ENCODE measurements at places on chromosomes 2 and 18.

GRCh38 chr2:71069376-71069775, 928 bp downstream of the NAGK start:
- no peak for DNase-seq

GRCh38 chr2:70768590-70769085, 638 bp upstream of the ADD2 start:
- DNase-seq, result no peak

DNA sequence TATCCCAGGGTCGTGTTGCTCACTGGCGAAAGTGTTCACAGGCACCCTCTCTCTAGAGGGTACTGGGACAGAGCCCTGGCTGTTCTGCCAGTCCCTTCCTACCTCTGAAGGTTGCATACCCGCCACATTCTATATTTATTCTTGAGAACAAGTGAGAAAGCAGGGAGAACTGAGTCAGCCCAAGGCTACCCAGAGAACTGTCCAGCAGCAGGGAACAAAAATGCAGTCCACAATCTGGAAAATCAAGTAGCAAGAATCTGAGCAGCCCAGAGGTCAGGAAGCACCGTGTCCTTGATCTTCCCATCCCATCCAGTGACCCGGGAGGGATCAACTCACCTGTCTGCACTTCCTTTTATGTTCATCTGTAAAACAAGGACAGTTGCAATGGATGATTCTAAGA, 164.1 kb downstream of the FBXO15 start:
- DNase-seq, result no peak

GRCh38 chr2:232511336-232511890, 8.8 kb upstream of the PRSS56 start:
- no peak for DNase-seq

GRCh38 chr2:152031747-152032306, 67.0 kb downstream of the CACNB4 start:
- no peak for DNase-seq

DNA sequence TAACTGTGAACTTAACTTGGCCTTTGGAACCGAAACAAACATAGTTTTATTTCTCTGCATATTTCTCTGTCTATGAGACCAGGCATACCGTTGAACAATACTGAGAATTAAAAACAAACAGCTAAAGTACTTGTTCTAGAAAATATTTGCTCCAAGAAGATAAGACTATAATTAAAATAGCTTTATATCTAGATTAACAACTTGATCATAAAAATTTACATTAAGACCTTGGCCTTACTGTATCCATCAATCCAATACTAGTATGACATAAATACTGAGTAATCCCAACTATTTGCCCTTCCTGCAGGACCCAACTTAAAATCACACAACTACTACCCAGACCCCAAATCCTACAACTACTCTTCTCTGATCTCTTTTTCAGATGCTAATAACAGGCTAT, 260.9 kb downstream of the RIT2 start:
- DNase-seq, result no peak

DNA sequence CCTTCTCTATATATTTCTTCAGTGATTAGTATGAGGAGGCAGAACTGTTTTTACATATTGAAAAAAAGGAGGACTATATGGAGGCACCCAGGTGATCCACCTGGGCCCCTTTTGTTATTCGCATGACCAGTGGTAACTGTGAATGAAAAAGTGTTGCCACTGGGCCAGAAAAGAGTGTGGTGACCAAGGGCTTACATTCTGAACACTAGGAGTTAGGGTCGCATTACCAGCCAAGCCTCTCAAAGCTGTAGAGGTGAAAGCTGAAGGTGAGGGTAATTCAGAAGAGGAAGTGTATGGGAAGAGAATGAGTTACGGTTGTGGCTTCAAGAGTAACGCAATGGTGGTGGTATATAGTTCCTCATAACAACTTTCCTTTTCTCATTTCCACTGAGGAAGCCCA, 487.6 kb downstream of the TMEM182 start:
- DNase-seq, result no peak

DNA sequence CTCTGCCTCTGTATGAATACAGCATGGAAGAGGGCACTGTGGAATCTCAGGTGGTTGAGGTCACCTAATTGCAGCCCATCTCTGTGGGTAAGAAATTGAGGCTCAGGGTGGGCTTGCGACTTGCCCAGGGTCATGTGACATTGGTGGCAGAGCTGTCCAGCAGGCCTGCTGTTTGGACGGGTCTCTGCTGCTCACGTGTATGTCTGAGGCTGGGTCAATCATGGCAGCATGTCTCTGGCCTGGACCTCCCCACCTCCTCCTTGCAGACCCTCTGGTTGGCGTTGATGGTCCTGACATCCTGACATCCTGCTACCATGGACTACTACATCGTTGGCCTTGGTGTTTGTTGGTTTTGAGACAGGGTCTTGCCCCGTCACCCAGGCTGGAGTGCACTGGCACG, 64.3 kb upstream of the HPCAL1 start:
- no peak for DNase-seq

GRCh38 chr2:216774180-216774579, 78.8 kb upstream of the IGFBP5 start:
- DNase-seq, result no peak

GRCh38 chr2:46275995-46276394, 21.2 kb upstream of the EPAS1 start:
- DNase-seq, result no peak

- DNase-seq, result peak; percentile 52
These were observed at the start of gene HMSD for GRCh38 chr18:63949068-63949737. TSS of gene HMSD (plus strand) at chr18:63949301. CDS start at chr18:63953456, 4,155 bp downstream.

DNA sequence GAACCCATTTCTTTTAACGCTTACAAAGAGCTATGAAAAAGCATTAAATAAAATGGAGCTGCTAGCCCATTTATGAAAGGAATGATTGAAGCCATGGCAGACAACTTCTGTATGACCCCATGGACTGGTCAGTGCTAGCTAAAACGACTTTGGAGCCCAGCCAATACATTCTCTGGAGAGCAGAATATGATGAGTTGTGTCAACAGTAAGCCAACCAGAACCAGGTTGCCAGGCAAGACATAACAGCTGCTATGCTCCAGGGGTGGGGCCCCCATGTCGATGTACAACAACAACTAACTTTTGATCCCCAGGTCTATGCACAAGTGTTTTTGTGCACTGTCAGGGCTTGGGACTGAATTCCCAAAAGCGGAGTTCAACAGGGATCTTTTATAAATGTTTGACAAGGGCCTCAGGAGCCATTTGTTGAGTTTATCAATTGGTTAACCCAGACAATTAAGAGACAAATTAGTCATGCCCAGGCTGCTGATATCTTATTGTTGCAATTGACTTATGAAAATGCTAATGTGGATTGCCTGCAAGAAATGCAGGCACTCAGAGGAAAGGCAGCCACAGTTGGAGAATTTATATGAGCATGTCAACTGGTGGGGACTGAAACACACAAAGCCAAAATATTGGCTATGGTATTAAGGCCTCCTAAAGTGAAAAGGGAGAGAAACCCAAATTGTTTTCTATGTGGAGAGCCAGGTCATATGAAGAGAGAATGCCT, 64.6 kb upstream of the MYO3B start:
- DNase-seq, result no peak

- no peak for DNase-seq
These were observed 262.0 kb downstream of the HAUS1 start for GRCh38 chr18:46366201-46366600.

GRCh38 chr2:33333433-33333832, 143.0 kb upstream of the RASGRP3 start:
- no peak for DNase-seq

DNA sequence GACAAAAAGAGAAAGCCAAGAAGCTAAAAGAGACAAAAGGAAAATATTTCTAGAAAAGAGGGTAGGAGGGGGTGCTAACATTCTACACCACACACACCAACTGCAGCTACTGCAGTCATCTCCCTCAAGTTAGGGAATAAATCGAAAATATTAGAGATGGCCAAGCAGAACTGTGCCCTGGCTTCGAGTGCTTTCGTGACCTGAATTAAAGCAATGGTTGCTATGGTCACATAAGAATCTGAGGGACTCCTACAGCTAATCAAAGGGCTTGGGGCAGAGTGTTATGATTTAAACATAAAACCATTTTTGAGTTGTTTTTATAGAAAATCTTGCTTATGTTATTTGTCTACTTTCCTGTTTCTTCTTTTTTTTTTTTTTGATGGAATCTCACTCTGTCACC, 159.6 kb upstream of the HNRNPA3 start:
- DNase-seq, result no peak

DNA sequence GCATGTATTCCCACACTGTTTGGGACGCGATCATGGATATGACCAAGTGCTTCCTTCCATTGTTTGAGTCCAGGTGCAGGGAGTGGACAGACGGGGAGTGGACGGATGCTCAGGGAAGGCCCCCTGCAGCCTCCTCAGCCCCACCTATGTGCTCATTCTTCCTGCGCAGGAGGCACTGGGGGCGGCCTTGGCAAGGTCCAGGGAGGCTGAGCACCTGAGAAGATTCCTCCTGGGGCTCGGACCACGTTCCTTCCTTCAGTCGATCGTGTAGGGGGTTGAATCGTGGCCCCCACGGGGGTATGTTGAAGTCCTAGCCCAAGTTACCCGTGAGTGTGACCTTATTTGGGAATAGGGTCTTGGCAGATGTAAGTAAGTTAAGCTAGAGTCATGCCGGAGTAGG, 60.4 kb downstream of the ASB1 start:
- no peak for DNase-seq
